NCI-H82 (cell line): ENCODE measurements at places on chromosomes 1 and 21.

GRCh38 chr1:210407207-210407886 is 78.6 kb downstream of the HHAT start:
- peak; percentile 86 for DNase-seq

DNA sequence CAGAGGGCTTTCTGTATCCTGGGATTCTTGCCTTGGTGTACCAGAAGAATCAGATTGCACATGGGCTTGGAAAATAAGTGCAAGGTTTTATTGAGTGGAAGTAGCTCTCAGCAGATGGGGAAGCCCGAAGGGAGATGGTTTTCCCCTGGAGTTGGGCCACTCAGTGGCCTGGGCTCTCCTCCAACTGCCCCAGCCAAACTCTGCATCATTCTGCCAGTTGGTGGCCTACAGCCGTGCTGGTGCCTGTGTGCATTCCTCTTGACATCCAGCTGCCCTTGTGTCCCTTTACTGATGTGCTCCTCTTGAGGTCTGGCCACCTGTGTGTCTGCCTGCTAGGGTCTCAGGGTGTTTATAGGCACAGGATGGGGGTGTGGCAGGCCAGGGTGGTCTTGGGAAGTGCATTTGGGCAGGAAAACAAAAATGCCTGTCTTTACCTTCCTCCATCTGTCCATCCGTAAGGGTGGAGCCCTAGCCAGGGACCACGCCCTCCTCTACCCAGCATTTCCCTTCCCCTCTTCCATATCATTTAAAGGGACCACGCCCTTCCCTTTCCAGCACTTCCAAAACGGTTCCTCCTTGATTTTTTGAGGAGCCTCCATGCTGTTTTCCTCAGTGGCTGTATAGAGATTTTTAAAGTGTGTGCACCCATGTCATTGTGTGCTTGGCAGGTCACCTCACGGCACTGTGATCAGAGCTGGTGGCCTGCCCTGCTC is 18.9 kb downstream of the SNAP47 start:
- DNase-seq: no peak

GRCh38 chr1:164777518-164777917 is 218.5 kb downstream of the PBX1 start:
- DNase-seq: no peak

- DNase-seq: no peak
These were observed 407.3 kb downstream of the MRPL39 start for GRCh38 chr21:25199944-25200343.

DNA sequence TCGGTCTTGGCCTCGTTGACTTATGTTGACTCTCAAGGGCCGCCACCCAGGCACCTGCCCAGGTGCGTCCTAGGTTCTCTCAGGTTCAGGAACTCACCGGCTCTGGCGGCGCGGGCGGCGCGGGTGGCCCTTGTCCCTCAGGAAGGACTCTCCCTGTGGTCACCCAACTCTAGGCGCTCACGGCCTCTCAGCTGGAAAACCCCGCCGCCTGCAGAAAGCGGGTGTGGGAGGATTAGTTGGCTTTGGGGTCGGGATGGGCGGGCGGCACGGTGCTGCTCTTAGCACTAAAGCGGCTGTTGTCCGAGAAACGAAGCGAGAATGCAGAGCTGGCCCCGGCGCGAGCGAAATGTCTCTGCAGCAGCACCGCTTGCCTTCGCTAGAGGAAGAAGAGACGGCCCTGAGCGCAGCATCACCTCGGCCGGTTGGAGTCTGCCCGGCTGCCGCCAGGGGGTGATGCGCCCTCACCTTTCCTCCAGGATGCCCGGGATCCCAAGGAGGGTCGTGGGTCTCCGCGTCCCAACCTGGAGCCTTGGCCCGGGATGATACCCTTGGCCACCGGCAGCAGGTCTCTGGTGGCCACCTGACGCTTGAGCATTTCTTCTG is 8.1 kb upstream of the TADA1 start:
- peak; percentile 27 for DNase-seq
